ENCODE measurements at places on chromosomes 5 and 9.
A peak's percentile ranks its signal among the peaks of the same experiment; 100 is the strongest.

DNA sequence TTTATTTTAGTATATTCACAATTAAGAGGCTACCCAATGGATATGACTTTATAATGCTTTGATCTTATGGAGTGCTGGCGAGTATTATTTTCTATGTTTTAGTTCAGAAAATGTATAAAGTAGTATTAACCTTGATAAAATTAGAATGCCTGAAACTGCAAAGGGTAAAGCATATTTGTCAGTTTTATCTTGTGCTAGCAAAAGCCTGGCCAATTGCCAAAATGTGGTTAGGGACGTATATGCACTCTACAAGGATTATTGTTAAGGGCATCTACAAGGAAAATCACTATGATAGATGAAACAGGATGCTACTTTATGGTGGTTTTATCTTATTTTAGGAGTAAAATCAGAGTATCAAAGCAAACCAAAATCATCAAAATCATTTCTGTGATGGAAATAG is 281.7 kb downstream of the CCDC171 start:
- DNase-seq: no peak

DNA sequence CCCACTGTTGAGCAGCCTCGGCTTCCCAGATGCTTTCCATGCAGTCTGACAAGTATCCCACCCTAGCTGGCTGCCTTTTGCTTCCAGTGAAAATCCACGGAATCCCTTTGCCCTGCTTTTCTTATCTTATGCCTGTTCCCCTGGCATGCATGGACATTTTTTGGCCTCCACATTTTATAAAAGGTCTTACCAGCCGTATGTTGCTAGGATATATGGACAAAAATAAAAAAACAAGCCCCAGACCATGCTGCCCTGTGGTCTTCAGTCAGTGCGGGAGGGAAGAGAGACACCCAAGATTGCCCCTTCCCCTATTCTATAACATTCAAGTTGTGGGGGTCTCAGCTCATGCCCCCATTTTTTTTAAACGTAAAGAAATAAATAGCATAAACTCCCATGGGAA is 129.6 kb downstream of the COL23A1 start:
- no peak for DNase-seq

GRCh38 chr5:111259636-111260035 is 35.5 kb downstream of the CAMK4 start:
- DNase-seq: no peak

DNA sequence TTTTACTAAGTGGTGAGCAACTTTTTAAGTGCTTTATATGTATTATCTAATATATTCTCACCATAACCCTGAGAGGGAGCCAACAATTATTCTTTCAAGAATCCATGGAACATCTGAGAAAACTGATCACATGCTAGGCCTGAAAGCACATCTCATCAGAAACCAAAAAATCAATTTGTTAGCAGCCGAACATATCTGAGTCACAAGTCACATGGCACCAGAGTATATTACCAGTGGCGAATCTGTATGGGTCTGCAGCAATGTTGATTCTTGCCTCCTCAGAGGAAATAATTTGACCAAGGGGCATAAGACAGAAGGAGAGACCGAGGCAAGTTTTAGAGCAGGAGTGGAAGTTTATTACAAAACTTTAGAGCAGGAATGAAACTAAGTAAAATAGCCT is 25.3 kb upstream of the SIL1 start:
- no peak for DNase-seq

DNA sequence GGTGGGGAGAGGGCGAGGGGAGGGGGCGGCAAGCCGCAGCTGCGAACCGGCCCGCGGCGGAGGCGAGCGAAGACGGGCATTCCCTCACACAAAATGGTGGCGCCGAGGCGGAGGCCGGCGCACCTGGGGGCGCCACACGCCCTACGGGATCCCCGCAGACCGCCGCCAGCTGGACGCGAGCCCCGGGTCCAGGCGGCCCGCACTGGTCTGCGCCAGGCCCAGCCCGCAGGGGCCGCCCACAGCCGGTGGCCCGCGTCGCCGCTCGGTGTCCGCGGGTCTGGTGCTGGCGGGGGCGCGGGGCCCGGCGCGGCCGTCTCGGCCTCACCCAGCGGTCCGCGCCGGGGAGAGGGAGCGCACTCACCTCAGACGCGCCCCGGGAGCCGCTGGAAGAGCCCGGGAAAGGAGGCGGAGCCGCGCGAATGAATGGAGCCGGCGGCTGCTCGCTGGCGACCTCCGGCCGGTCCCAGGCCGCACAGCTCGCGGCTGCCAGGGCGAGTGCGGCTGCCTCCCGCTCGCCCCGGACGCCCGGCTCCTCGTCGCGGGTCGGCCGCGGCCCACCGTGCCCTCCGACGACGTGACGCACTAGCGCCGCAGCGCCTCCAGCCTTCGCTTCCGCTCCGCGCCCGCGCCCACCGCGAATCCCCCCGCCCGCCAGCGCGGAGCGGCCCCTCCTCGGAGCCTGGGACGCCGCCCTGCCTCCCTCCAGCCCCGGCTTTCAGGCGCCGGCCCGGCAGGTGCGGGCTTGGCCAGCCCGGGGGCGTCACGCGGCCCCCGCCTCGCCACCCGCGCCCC is at the start of gene FAM169A:
Gene FAM169A, minus strand, starts transcription at position 584 of the 792 bp plus-strand sequence. CDS start 24,711 bp downstream, outside the sequence.
- peak; percentile 4 for DNase-seq

GRCh38 chr5:129509363-129509975 is 49.4 kb downstream of the ADAMTS19 start:
- no peak for DNase-seq

DNA sequence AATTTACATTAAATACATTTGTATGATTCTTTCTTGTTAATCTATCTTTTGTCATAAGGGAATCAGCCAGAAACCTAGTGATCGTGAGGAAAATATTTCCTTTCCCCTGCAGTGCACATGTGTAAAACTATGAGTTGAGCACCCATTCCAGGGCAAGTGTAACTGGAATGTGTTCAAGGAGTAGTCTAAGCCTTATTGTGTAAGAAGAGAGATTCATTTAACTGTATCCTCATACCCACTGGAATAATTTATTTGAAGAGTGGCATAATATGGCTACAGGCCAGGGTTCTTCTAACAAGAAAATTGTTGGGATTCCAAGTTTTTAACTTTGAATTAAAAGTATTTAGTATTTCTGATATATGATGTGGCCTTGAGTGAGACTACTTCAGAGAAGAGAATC is 1692.7 kb downstream of the EFNA5 start:
- no peak for DNase-seq

GRCh38 chr9:304106-304505 is 89.4 kb downstream of the DOCK8 start:
- DNase-seq: no peak

GRCh38 chr5:168244838-168245559 is 46.4 kb upstream of the WWC1 start:
- no peak for DNase-seq

GRCh38 chr9:89533411-89534095 is 35.6 kb upstream of the SEMA4D start:
- no peak for DNase-seq

GRCh38 chr5:14326035-14326903 is 183.1 kb downstream of the TRIO start:
- no peak for DNase-seq

DNA sequence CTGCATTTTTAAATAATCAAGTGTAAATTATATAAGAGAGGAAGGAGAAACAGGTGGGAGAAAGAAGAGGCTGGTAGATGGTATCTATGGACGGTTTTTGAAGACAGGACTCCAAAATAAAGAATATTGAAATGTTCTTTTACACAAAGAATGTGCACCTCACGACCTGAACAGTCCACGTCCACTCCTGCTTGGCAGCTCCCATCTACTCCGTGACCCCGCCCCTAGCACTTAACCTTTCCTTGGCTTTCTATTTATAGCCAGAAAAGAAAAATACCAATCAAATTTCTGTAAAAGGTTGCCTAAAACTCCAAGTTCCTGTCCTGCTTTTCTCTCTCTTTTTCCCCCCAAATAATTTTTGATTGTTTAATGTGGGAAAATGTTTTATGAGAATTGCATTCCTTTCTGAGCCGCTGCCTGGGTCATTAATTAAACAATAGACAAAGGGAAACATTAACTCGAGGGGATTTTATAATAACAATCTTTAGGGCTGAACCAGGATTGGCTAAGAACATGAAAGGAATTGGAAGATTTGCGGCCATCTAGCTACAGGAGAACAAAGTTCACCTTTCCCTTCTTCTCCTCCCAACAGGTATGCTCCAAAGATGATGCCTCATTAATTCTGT is 173.6 kb upstream of the MAP3K1 start:
- no peak for DNase-seq

DNA sequence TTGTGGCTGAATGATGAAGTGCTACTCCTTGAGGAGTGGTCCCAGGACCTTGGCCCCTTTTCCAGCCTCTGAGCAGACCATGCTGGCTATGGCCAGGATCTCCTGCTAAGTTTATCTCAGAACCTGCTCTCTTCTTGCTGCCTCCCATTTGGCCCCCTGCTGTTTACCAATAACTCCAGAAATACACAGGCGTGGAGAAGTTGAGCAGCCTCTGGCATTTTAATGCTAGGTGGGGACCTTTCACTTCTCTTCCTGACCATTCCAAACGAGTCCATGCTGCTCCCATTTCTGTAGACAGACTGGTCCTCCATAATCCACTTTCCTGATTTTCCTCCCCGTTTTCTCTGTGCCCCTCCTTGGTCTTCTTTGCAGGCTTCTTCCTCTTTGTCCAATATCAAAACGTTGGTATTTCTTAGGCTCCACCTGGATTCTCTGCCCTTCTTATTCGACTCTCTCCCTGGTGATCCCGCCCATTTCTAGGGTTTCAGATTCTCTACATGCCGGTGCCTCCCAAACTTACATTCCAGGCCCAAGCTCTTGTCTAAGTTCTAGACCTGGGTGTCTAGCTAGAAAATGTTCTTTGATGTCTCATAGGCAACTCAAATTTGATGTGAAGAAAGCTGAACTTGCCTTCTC is 33.4 kb upstream of the TNFAIP8 start:
- no peak for DNase-seq

DNA sequence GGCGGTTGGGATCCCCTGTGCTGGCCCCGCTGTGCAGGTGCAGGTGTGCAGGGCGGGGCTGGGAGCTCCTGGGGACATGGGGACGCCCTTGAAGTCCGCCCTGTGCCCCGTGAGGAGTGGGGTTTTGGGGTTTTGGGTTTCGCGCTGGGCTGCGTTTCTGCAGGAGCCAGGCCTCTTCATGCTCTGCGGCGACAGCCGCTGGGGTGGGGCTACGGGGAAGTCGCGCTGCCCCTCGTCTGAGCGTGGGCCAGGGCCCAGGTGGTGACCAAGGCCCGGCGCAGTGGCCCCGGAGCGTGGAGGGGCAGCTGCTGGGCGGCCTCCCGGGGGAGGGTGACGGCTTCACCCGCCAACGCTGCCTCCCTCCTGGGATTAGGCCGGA is 47.8 kb upstream of the IRX4 start:
- DNase-seq: no peak

DNA sequence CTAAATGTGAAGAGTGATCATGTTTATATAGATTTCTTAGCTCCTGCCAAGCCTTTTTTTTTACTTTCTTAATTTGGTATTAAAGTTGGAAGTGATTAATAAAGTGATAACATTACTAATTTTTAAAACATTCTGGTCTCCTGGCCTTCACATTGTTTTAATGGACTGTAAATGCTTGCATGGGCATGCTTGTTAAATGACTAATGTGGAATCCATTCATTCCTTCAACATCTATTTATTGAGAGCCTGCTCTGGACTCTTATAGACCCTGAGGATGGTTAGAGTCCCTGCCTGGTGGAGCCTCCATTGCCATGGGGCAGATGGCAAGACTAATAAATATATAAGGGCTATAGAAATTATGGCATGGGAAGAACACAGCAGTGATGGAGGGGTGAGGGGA is 103.5 kb downstream of the NTRK2 start:
- no peak for DNase-seq

GRCh38 chr9:85484235-85484634 is 257.5 kb downstream of the AGTPBP1 start:
- no peak for DNase-seq

GRCh38 chr5:126597156-126597555 is 2.1 kb upstream of the ALDH7A1 start:
- no peak for DNase-seq

DNA sequence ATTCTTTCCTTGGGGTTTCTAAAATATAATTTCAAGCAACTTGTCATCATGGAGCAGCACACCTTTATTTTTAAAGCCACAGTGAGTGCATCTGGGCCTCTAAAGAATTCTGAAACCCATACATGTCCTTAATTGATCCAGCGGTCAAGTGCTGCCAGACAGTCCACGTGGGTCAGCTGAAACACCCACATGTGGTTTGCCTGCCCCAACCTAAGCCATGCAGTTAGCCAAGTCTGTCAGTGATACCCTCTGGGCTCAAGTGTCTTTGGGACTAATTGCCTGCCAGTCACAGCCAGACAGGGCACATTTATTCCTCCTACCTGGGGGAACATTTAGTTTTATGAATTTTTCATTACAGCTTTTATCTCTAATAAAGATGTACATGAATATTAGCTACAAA is 291.4 kb upstream of the SLC30A5 start:
- DNase-seq: no peak

DNA sequence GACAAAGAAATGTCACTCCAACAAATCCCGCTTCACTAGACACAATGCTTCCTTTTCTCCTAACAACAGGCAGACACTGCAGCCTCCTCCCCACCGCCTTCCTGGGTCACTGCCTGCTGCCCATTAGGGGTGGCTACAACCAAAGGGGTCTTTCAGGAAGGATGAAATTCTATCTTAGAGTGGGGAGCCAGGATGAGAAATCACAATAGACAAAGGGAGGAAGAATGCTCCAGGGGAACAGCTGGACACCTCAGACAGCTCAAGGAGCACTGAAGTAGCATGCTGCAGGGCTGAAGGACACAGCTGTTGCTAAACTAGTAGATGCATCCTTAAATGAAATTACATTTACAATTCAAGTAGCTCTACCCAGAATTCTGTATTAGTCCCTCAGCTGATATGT is 54.2 kb downstream of the PRELID2 start:
- DNase-seq: no peak

DNA sequence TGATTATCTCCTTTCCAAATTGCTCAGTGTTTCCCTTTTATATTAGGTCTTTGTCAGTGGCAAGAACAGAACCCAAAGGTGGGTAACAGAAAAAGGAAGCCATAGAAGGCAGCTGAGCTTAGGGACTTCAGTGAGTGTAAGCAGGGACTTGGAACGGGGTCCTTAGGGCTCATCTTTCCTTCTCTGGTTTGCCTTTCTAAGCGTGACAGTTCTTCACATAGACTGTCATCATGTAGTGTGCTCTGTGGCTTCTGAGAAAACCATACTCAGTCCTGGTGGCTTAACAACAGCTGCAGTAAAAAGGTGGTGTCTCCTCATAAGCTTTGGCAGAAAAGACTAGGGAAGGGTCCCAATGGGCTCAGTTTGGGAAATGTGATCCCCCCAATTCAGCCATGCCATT is 108.8 kb downstream of the SLC12A2 start:
- DNase-seq: no peak

DNA sequence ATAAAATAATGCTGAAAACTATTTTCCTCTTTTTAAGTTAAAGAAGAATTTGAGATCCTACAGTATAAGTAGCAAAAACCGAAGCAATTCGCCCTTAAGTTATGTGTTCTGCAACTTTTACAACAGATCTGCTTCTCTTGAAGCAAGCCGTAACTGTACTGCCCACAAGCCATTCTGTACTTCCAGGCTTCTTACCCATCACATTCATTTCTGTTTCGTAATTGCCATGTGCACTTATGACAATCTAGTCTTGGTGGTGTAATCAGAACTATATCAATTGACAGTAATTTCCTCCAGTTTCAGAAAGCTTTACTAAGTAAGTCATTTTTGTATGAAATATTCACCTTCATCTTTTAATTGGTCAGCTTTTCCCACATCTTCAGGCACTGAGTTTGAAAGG is 13.8 kb downstream of the SGTB start:
- DNase-seq: no peak

- DNase-seq: no peak
Measured at GRCh38 chr9:133137451-133138231, 16.6 kb upstream of the RALGDS start.

Data from stimulated activated CD4-positive, alpha-beta T cell treated with anti-CD3 and anti-CD28 coated beads, TNF-alpha, amount 100 ng/mL, for 48 hours (primary cell).